ENCODE measurements at places on chromosomes 16 and 17.

DNA sequence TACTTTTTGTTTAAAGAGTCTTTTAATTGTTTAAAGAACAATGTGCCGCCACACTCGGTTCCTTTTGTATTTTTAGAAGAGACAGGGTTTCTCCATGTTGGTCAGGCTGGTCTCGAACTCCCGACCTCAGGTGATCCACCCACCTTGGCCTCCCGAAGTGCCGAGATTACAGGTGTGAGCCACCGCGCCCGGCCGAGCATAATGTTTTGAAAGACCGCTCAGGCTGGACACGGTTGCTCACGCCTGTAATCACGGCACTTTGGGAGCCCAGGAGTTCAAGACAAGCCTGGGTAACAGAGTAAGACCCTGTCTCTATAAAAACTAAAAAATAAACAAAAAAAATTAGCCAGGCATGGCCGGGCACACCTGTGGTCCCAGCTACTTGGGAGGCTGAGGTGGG is 59.8 kb downstream of the RNF213 start:
- no peak for DNase-seq

GRCh38 chr16:7791028-7791590 is 458.5 kb downstream of the RBFOX1 start:
- DNase-seq, result no peak

GRCh38 chr16:49588026-49588425 is 214.4 kb downstream of the C16orf78 start:
- DNase-seq, result peak; percentile 35

- DNase-seq, result no peak
Measured at GRCh38 chr16:11833951-11834695, 17.2 kb downstream of the RSL1D1 start.

- no peak for DNase-seq
Measured at GRCh38 chr17:39774047-39774446, 36.3 kb downstream of the GRB7 start.

GRCh38 chr16:87070657-87071056 is 246.5 kb downstream of the C16orf95 start:
- DNase-seq, result no peak

DNA sequence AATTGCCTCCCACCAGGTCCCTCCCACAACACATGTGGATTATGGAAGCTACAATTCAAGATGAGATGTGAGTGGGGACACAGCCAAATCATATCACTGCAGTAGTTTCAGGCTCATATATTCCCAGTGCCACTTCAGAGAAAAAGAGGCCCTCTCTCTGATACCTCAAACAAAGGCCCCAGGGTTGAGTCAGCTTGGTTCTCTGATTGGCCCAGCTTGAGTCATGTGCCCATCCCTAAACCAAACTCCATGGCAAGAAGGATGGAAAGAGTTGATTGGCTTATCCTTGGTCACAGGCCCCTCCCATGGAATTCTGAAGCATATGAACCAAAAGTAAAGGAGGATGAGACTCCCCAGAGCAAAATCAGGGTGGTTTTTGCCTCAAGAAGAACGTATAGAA is 75.9 kb upstream of the IRX6 start:
- DNase-seq, result no peak

GRCh38 chr17:27226611-27227230 is 67.2 kb upstream of the WSB1 start:
- DNase-seq, result no peak

DNA sequence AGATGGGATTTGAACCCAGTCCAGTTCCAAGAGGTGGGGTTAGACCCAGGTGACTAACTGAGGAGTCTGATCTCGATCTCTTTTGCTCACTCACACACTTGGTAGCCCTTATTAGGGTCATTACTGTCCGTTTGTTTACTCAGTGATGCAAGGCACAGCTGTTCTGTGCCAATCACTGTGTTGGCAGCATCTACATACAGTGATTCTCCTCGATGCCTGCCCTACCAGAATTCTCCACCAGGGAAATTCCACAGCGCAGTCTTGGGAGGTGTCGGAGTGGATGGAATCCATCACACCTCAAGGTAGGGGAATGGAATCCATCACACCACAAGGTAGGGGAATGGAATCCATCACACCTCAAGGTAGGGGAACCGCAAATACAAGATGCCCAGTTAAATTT is 279.6 kb downstream of the MAF start:
- no peak for DNase-seq

- no peak for DNase-seq
Measured at GRCh38 chr16:85180827-85181738, 68.8 kb upstream of the CIBAR2 start.

- no peak for DNase-seq
Measured at GRCh38 chr17:28125526-28126378, 83.3 kb downstream of the NLK start.

DNA sequence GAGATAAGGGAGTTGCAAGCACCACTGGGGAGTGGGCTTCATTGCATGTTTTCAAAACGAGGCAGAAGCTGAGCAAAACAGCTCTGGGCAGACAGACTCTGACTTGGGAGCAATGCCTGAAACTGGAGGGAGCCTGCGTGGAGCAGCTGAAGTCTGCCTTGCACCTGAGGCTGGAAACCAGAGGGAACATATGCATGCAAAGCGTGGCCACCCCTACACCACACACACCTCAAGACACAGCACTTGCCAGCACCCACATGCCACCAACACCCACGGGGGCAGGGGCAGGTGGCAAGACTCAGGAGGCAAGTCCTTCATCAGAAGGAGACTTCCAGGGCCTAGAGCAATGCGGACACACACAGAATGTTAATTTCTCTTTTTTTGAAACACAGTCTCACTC is 45.8 kb downstream of the COTL1 start:
- DNase-seq, result no peak

GRCh38 chr17:38885728-38886642 is 16.1 kb downstream of the LASP1 start:
- no peak for DNase-seq

DNA sequence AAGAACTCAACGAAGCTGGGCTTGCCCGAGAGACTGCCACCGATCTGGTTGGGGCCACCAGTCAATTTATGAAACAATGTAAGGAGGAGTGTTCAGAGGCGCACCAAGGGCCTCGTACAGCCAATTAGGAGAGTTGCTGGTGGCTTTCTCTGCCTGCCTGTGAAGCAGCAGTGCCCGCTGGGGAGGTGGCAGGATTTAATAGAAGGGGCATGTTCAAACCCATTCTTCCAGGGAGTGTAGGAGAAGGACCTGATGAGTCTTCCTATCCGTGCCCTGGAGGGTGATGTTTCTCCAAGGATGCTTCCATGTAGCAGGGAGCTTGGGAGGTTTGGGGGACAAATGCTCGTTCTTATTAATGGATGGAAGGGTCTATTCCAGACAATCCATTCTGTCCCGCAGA is 178.4 kb downstream of the CCDC182 start:
- no peak for DNase-seq

- DNase-seq, result no peak
Measured at GRCh38 chr16:53966821-53967571, 263.0 kb downstream of the FTO start.

DNA sequence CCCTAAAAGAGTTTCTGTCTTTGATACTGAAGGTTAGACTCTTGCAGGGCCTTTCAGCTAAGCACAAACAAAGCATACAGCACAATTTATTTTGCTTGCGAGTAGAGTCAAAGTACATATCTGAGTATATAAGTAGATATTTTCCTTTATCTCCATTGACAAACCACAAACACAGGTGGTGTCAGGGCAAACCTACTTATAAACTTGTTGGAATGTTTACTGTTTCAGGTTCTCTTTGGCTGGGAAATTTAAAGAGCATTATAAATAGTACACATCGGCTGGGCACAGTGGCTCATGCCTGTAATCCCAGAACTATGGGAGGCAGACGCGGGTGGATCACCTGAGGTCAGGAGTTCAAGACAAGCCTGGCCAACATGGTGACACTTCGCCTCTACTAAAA is 442.6 kb upstream of the PSMD7 start:
- DNase-seq, result no peak

DNA sequence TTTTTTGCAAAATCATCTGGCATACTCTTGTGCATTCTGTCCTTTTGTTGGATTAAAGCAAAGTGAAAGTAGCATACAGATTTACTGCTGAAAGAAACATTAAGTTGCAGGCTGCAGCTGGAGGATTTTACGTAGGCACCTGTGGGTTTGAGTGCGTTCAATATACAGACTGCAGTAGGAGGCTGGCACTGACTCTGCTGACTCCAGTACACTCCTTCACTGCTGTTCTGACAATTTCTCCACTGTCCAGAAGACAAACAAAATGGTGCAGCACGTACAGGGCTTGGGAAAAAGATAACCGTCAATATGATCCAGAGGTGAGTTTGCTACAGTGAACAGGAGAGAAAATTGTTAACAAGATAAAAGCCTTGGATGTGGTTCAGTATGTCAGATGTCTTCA is 73.3 kb downstream of the TANC2 start:
- DNase-seq, result no peak

- no peak for DNase-seq
Measured at GRCh38 chr17:17380145-17380925, 77.2 kb downstream of the NT5M start.

- DNase-seq, result no peak
Measured at GRCh38 chr17:72004611-72005331, 116.0 kb upstream of the SOX9 start.

GRCh38 chr16:89873109-89873971 is at the start of gene TCF25:
TCF25 (plus strand) TSS chr16:89873592; CDS start chr16:89873668, 76 bp downstream.
- DNase-seq, result peak; percentile 92

DNA sequence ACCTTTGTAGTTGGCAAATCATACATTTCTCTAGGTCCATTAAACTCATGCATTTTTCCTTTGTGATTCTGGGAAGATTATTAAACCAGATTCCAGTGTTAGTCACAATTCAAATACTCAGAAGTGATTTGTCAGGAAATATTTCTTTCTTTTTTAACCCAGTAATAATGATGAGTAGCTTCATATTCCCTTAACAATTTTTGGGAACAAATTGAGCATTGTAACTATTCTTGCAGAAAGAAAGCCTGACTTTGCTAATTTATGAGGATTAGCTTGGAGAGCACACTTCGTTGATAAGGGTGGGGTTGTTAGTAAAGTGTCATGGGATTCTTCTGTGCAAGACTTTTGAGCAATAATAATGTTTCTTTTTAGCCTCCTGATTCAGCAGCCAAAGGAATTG is 18.7 kb upstream of the KRT24 start:
- DNase-seq, result no peak

DNA sequence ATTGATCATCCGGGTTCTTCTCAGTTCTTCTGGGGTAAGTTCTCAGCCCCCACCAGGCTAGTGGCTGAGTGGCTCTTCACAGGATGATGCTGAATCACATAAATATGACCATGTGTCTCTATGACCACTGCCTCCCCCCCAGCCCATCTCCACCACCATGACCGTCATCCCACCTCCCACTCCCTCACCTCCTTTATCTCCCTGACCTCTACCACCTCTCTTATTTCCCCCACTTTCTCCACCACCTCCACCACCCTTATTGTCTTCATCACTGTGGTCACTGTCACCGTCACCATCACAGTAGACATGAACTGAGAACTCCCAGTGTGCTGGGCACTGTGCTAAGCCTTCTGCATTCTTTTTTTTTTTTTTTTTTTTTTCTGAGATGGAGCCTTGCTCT is 32.5 kb downstream of the RGS9 start:
- DNase-seq, result no peak

- DNase-seq, result no peak
Measured at GRCh38 chr16:31010585-31011325, at the start of gene STX1B. STX1B (minus strand) TSS chr16:31010638; CDS start chr16:31010396, 242 bp downstream.

DNA sequence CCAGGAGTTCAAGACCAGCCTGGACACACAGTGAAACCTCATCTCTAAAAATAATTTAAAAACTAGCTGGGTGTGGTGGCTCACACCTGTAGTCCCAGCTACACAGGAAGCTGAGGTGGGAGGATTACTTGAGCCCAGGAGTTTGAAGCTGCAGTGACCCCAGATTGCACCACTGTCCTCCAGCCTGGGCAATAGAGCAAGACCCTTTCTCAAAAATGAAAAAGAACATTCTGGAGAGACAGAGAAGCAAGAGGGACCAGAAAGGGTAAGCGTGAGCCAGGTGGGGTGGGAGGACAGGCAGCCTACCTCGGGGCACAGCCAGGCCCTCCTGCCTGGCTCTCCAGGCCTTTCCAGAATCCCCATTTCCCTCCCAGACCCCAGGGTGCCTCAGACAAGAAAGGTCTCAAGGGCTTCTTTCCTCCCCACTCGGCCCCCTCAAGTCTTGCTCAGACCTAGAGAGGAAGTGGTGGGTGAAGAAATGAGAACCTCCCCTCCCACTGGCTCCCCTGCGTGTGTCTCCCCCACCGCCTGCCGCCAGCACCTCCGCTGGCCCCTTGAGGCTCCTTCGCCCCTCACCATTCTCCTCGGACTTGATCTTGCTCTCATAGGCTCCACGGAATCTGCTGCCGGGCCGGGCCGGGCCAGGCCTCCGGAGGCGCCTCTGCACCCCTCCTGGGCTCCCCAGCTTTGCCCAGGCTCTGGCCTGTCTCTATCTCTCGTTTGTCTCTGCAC is 503 bp downstream of the C16orf54 start:
- no peak for DNase-seq

DNA sequence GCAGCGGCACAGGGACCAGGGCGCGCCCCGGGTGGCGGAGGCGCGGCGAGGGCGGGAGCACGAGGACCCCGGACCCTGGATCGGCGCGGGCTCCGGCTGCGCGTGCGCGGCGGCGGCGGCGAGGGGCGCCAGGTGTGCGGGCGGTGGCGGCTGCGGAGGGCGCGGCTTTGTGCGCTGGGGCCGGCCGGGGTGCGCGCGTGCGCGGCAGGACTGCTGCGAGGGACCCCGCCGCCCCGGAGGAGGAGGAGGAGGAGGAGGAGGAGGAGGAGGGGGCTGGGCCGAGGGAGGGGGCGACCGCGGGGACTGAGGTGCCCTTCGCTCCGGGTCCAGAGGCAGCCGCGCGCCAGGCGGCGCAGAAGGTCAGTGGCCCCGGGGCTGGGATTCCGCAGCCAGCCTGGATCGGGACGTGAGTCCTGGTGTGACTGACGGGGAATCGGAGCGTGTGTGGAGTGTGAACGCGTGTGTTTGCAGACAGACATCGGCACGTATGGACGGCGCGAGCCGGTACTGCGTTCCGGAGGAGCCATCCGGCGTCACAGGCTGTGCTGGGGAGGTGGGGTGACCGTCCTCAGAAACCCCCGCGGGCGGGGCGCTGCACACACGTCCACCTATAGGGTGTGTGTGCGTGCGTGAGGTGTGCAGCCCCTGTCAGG is 19.5 kb upstream of the RAP1GAP2 start:
- no peak for DNase-seq

DNA sequence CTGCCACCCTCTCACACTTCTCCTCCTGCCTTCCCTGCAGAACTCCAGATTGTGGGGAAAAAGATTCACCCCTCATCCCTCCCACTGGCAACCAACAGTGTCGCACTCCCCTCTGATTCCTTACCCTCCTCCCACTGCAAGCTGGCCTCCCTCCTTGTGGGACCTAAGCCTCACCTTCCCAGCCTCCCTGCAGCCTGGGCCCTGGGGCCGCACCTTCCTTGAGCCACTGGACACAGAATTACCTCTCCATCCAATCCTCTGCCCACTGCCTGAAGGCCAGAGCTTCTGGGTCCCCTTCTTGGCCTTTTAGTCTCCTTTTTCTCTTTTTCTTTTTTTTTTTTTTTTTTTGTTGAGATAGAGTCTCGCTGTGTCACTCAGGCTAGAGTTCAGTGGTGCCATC is 33.9 kb downstream of the NGFR start:
- peak; percentile 31 for DNase-seq
